Stimulated activated CD4-positive, alpha-beta T cell treated with anti-CD3 and anti-CD28 coated beads, Interleukin-15, amount 100 ng/mL, for 1 hour (primary cell): ENCODE measurements at places on chromosomes 1 and 21.

GRCh38 chr1:210222340-210223006, 10.1 kb upstream of the SERTAD4 start:
- DNase-seq: no peak

- DNase-seq: no peak
These were observed 30.2 kb upstream of the ATP5PO start for GRCh38 chr21:33945652-33946270.

- no peak for DNase-seq
These were observed 60.3 kb downstream of the FH start for GRCh38 chr1:241459186-241459802.

- DNase-seq: peak; percentile 91
These were observed at the start of gene RUNX3 for GRCh38 chr1:24930260-24931145. Gene RUNX3, minus strand, starts transcription at chr1:24930276. Its CDS starts 408 bp downstream, at chr1:24929868.

DNA sequence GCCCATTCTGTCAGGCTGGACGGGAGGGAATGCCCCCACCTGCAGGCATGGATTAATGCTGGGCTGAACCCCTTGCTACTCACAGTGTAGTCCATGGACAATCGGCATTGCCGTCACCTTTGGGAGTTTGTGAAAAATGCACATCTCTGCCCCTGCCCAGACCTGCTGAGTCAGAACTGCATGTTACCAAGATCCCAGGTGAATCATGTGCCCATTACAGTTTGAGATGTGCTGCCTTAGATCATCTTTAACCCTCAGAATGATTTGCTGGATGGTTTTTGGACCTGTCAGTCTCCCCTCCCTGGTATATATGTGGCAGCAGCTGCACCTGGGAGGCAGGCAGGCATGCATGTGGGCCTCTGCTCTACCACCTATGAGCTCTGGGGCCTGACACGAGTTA, 15.0 kb downstream of the HTR6 start:
- DNase-seq: no peak

GRCh38 chr1:50481142-50481736, 58.0 kb upstream of the DMRTA2 start:
- no peak for DNase-seq

- no peak for DNase-seq
These were observed 86.6 kb downstream of the TM2D1 start for GRCh38 chr1:61638296-61638695.

- DNase-seq: no peak
These were observed 19.7 kb upstream of the CAPZB start for GRCh38 chr1:19504796-19505692.

DNA sequence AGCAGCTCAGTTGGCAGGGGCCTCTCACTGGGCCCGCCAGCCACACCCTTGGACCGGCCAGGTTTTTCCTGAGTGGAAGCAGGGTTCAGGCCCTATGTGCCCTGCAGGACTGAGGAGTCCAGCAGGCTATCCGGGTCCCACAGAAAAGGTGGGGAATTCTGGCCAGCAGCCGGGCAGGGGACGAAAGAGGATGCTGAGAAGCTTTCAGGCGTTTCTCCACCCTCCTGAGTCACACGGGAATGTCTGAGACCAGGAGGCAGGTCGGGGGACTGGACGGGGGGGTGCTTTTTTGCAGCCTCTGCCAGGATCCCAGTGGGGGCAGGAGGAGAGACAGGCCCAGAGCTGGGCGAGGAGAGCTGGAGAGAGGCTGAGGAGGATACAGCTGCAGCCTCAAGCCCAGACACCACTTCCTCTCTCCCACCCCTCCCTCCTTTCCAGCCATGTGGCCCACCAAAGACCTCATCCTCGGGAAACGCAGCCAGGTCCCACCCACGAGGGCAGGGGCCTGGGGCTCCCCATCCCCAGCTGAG, 105.4 kb downstream of the SPSB1 start:
- no peak for DNase-seq

- no peak for DNase-seq
These were observed 20.6 kb downstream of the PADI2 start for GRCh38 chr1:17098446-17099317.
